Activated CD4-positive, alpha-beta T cell treated with anti-CD3 and anti-CD28 coated beads, Interleukin-2, amount 50 U/mL, for 48 hours (primary cell): ENCODE measurements at places on chromosomes 11 and 22.

DNA sequence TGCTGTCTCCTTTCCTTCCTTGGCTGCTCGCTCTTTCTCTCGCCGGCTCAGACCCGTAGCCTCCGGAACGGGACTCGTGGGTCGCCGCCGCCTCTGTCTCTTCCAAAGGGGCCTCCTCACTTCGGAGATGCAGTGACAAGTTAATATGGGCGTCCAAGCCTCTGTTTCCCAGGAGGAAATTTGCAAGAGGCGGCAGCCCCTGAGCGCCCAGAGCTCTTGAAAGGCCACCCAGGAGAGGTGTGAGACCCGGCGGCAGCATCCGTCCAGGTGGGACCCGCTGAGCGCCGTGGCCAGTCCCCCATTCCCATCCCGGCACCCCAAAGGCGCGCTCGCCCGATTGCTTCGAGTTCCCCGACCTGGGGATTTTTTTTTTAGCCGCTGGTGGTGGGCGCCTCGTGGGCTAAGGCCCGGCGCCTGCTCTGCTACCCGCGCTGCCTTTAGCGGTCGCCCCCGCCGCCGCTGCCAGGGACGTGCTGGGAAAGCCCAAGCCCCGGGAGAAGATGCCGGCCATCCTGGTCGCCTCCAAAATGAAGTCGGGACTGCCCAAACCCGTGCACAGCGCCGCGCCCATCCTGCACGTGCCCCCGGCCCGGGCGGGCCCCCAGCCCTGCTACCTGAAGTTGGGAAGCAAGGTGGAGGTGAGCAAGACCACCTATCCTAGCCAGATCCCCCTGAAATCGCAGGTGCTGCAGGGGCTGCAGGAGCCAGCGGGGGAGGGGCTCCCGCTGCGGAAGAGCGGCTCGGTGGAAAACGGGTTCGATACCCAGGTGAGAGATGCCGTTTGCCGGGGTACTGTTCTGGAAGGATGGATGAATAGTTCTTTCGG is 772 bp downstream of the NAV2 start:
- DNase-seq: peak; percentile 20

GRCh38 chr11:106098893-106099553 is 21.6 kb downstream of the AASDHPPT start:
- no peak for DNase-seq

GRCh38 chr11:12292766-12293165 is 84.6 kb upstream of the PARVA start:
- no peak for DNase-seq

- no peak for DNase-seq
Observed at GRCh38 chr11:64419257-64419790, 60.4 kb downstream of the RPS6KA4 start.

DNA sequence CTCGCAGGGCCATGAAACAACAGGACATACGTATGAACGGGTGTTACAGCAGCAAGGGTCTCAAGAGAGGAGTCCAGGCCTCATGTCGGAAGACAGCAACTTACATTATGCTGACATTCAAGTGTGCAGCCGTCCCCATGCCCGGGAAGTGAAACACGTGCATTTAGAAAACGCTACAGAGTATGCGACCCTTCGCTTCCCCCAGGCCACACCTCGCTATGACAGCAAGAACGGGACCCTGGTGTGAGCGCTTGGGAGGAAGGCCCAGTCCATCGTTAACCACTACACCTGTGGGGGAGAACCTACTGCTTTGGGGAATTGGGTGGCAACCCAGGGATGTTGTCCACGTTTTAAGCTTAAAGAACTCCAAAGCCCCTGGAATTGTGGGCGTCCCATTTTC is 7.2 kb downstream of the C11orf52 start:
- no peak for DNase-seq

DNA sequence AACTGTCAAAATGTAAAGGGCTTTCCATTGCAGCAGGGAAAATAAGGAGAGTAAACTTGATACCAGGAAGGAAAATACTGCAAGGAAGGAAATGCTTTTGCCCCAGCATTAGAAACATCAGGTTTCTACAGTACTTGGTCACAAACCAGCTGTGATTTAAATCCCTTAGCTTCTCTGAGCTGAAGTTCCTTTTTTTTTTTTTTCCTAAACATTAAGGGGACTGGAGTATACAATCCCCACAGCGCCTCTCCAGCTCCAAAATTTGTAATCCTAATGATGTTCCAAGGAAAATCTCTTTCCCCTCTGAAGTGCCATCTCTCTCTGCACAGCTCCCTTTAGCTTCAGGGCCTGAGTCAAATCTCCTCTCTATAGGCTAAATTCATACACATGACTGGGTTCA is 220.5 kb upstream of the PITPNB start:
- no peak for DNase-seq

DNA sequence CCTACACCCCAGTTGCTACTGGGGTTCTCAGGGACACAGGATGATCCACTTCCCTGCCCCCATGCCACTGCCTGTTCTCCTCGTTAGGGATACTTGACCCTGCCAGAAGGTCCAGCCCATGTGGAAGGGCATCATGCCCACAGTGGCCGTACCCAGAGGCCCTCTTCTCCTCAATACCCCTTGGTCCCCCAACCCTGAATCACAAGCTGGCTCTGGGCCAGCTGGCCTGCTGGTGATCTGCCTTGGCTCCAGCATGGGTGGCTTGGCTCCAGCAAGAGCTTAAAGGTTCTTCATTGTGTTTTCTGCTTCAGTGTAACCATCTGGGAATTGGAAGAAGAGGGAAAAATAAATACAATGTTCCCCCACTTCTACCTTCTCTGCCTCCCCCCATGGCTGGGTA is 11.1 kb upstream of the TPBGL start:
- no peak for DNase-seq

DNA sequence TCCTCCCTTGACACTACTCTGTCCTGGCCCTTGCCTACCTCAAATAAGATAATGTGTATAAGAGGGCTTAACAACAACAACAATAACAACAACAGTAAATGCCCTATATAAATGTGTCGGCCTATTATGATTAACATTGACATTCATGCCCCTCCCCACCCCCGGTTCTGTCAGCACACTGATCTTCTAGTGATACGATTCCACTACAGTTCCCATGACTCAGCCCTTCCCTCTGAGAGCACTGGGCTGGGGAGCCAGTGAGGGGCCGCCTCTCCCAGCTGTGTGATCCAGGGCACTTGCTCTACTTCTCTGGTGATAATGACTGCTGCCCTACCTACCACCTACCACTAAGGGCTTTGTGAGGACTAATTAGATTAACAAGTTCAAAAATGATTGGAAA is 92.2 kb upstream of the PHOX2A start:
- DNase-seq: peak; percentile 10

- no peak for DNase-seq
Observed at GRCh38 chr11:20558741-20559140, 40.7 kb upstream of the SLC6A5 start.

DNA sequence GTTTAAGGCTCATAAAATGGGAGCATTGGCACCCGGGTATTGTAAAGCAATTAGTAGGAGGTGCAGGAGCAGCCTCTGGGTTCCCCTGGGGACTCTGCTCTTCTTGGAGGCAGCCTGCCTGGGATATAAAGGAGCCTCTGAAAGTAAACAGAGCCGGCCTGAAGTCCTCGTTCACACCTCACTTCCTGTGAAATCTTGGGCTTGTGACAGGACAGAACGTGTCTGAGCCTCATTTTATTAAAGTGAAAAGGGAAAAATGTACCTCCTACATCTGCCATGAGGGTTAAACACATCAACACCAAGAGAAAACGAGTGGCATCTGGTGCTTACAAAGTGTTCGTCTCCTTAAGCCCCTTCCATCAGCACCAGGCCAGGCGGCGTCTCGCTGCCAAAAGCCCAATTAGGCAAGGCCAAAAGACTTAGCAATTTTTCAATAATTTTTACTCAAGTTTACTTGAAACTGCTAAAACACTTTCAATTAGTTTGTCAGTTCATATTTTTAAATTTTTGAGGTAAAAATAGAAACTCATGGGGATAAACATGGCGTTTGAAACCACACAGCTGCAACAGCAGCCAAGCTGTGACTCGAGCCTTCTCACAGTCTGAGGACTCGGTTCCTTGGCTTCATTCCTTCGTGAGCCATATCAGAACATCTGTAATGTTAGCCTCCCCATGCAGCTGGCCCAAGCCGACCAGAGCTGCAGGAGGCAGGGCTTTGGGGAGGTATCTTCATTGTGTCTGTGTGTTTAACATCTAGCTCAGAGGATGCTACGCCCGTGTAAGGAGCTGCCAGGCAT is 33.6 kb downstream of the MAP6 start:
- no peak for DNase-seq

DNA sequence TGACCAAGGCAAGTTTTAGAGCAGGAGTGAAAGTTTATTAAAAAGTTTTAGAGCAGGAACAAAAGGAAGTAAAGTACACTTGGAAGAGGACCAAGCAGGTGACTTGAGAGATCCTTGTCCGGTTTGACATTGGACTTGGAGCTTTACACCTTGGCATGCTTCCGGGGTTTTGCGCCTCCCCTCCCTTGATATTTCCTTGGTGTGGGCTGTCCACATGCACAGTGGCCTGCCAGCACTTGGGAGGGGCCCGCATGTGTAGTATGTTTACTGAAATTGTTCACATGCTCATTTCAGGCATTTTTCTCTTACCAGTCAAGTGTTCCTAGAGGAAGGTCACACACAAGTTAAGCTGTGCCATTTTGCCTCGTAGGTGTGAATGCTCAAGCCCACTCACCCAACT is 19.0 kb upstream of the THRSP start:
- no peak for DNase-seq

DNA sequence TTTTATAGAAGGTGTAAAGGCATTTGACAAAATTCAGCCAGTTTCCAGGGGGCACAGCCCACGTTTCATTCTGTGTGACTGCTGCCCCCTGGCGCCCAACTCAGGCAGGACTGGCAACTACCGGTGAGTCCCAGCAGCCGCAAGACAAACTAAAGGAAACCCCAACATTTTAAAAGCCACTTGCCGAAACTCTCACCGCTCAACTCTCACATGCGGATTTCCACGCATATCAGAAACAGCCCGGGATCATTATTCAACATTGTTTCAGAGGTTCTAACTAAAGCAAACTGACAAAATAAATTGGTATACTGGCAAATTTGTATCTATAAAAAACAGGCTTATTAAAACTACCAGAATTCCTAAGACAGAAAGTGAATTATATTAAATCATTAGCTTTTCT is 48.2 kb downstream of the MORC2 start:
- peak; percentile 88 for DNase-seq
